Stomach (tissue), 19 donors: ENCODE measurements at places on chromosomes 4 and X. TPM values are rescaled to one million over a fixed set of nuclear protein-coding genes. Genes with fewer than 3 reads are reported as not detected.

The SYP gene
- 0.89 TPM for total RNA-seq

The TRIM60 gene
- not detected for total RNA-seq

The TBC1D1 gene
- total RNA-seq = 42.6 TPM

GRCh38 chrX:122440832-122441231 lies 743.2 kb upstream of the GRIA3 start:
- DNase-seq = no peak

- peak; percentile 11 for DNase-seq
Measured at GRCh38 chrX:119991005-119991787, 47.6 kb upstream of the NKAP start.

- no peak for DNase-seq
Measured at GRCh38 chrX:154791939-154792338, 13.3 kb downstream of the MPP1 start.

DNA sequence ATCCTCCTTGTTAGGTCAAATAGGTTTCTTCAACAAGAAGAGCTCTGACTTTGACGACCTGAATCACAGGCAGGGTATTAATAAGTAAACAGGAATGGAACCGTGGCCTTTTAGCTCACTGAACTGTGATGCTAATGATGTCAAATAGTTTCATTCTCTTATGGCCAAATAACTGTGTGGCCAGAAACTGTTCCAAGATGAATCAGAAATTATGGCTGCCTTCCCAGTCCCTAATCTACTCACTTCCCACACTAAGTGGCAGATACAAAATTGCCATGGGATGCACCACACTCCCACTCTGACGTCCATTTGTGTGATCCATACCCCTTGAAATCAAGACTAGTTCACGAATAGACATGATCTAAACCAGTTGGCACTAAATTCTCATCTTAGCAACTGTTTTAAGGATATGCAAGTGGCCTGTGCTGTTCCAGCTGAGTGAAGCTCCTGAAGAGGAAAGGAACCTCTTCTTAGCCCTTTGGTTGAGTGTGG lies 455.4 kb downstream of the IL15 start:
- peak; percentile 28 for DNase-seq

- no peak for DNase-seq
Measured at GRCh38 chr4:109046471-109047201, 255.8 kb downstream of the COL25A1 start.
